ENCODE measurements at places on chromosomes 7 and 10.

GRCh38 chr10:46106410-46107255, 60.6 kb upstream of the MSMB start:
- peak; percentile 26 for DNase-seq

GRCh38 chr10:125157505-125157904, 2.9 kb downstream of the CTBP2 start:
- no peak for DNase-seq

GRCh38 chr7:42233171-42233570, 3.8 kb downstream of the GLI3 start:
- peak; percentile 31 for DNase-seq

- no peak for DNase-seq
Measured at GRCh38 chr7:96449094-96449493, 127.2 kb upstream of the SLC25A13 start.

DNA sequence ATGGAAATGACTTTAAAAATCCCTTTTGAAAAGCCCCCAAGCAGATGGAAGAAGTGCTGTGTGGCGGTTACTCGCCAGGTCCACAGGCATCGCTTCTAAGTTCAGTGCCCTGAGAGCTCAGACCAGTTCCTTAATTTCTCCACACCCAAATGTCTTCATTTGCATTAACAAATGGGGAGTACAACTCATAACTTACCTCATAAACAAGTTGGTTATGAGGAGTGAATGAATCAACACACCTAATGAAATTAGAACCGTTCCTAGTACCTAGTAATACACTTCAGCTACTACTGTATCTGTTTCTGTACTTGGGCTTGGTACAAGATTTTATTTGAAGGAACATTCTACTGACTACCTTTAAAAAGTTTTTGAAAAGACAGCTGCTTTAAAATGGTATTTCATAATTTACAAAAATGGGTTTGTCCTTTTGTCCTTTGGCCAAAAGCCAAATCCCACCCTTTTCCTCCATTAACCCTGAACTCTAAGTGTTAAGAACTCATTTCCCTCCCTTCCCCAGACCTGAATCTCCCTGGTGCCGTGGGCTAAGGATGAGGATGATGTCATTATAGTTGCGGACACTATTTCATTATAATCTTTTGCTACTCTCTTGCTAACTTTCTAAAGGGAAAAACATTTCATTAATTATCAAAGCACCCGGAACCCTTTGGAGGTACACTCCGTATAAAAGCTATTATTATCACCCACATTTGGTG, 221.5 kb upstream of the CELF2 start:
- no peak for DNase-seq

GRCh38 chr10:16952610-16953009, 135.4 kb upstream of the RSU1 start:
- DNase-seq: no peak

GRCh38 chr7:101233907-101234547, 3.6 kb downstream of the CLDN15 start:
- DNase-seq: no peak

- no peak for DNase-seq
Measured at GRCh38 chr7:4227105-4228010, 454.7 kb upstream of the FOXK1 start.

- DNase-seq: no peak
Measured at GRCh38 chr7:98681511-98681910, 64.4 kb downstream of the NPTX2 start.

DNA sequence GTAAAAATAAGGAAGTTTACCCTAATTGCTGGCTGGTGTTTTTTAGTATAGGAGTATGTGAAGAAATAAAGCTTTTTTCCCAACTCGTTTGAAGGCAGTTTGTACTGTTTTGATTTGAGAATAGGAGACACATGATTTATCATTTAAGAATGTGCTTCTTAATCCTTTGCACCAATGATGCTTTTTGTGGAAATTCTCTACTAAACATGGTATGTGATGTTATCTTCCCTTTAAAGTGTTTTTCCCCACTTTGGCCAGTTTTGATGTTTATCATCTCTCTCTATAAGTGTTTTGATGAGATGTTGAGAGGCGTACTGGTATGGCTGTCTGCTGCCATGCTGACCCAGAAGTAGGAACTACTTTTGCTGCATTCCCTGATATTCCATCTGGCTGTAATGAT, 85.1 kb downstream of the SUGCT start:
- peak; percentile 36 for DNase-seq

- DNase-seq: peak; percentile 45
Measured at GRCh38 chr7:20249920-20250319, 32.7 kb upstream of the MACC1 start.

DNA sequence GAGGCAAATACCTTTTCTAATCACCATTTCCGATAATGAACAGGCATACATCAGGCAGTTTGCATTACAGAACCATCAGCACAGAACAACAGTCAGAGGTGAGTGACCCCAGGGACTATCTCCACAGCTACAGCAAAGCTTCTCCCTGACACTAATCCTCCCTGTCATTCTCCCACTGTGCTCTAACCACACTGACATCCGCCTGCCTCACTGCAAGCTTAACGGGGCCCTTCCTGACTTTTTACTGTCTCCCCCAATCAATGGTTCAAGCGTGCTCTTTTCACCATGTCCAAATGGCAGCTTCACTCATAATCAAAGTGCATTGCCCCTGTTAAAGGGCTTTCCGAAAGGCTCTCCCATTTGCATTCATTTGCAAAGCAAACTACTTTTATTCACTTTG, 196.3 kb downstream of the DNAJC1 start:
- no peak for DNase-seq

- no peak for DNase-seq
Measured at GRCh38 chr7:45237788-45238461, 80.3 kb downstream of the RAMP3 start.

- DNase-seq: no peak
Measured at GRCh38 chr7:45057878-45058277, 30.9 kb downstream of the NACAD start.

GRCh38 chr7:34463830-34464229, 194.2 kb upstream of the NPSR1 start:
- peak; percentile 83 for DNase-seq

- no peak for DNase-seq
Measured at GRCh38 chr7:157645539-157645938, 308.7 kb downstream of the DNAJB6 start.

- DNase-seq: no peak
Measured at GRCh38 chr10:70459774-70460490, 18.5 kb upstream of the NODAL start.

DNA sequence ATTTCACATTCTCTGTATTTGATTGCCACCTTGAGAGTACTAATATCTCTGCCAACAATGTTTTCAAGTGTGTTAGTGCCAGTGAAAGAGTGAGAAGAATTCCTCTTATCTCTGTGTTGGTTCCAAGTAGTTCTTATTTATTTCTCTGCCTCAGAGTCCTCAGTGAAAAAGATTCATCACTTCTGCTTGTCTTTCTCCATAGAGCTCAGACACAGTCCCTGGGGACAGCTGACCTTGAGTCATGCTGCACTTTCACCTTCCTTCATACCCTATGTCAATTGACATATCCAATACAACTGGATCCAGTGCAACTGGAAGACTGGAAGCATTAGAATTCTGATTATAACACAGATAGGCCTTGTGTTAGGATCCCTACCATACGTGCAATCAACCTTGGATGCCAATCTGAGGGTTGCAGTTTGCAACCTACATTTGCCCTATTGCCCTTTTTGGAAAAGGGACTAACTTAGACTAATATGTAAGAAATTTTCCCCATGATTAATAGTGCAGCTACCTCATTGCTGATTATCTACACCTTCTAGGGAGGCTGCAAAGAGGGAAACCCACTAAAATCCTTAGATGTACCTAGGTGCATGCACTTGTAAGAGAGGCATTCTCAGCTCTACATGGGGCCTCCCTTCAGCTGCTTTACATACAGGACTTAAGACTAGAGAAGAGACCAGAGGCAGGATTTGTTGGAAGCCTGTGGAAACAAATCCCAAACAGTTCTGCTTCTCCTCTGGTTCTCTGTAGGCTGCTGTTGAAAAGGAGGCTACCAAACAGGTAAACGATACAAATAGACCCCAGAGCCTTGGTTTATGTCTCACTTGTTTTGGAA, 8.4 kb downstream of the IFIT2 start:
- DNase-seq: no peak

DNA sequence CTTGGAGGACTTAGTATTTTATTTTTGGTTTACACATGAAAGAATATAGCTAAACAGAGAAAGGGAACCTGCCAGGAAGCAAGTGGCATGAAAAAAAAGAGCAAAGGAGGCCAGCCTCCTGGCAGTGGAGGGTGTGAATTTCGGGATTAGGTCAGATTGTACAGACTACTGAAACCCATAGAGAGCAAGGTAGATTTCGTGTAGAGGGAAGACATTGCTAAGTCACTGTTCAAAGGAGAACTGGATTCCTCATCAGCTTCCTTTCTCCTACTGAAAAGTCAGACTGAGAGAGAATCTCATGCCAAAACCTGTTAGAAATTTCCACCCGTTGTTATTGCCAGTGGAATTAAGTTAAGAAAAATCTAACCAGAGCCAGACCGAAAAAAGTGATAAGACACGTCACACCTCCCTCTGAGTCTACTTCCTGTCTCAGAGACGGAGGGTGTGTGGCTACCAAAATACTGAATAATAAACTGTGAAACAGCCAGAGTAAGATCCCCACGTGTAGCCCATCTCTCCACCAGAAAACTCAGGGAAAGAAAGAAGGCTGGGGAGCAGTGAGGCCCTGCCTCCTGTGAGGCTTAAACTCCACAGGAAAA, 118.8 kb downstream of the SKIDA1 start:
- no peak for DNase-seq

- DNase-seq: peak; percentile 72
Measured at GRCh38 chr10:5659702-5660528, 6.5 kb downstream of the ASB13 start.

DNA sequence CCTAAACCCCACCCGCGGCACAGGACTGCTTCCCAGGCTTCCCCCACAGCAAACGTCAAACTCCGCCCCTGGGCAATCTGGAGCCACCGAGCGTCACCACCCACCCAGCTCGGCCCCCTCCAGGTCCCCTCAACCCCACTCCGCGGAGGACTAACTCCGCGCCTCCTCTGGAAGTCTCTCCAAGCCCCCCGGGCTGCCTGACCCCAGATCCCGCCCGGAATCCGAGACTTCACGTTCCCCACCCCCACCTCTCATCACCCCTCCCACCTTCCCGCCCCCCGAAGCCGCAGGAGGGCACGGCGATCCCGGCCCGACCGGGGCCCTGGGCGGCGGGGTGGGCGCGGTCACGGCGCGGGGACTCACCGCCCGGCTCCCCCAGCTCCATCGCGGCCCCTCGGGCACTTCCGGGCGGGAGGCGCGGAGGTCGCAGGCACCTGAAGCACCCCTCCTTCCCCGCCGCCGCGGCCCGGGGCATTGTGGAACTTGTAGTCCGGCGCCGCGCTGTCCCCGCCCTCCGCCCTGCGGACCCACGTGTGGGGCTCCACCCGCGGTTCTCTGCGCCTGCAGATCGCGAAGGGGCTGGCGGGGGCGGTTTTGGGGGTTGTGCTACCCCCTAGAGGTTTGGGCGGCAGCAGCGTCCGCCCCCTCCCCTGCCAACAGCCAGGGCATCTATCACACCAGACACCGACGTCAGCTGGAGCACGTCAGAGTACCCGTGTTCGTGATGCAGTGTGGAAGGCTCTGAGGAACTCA, at the start of gene TMUB1:
TSS of gene TMUB1 (minus strand) at position 423 of the 753 bp plus-strand sequence. CDS start 930 bp downstream, outside the sequence.
- peak; percentile 49 for DNase-seq

DNA sequence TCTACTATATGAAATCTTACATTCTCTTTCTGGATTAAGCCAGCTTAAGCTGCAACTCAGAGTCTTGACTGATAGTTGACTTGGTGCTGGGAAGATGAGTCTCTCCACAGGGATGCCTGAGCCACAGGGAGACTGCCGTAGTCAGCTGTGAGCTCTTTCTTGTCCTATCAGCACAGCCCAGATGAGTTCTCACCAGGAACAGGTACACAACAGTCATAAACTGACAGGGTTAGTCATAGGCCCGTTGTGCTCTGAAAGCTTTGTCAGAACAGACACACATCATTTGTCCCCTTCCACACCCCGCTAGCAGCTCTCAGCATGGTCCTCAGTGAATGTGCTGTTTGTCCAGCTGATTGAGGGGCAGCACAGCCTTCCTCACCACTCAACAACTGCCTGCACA, 221.6 kb downstream of the RPS24 start:
- peak; percentile 86 for DNase-seq

GRCh38 chr7:17932770-17933169, 7.5 kb downstream of the SNX13 start:
- DNase-seq: no peak

DNA sequence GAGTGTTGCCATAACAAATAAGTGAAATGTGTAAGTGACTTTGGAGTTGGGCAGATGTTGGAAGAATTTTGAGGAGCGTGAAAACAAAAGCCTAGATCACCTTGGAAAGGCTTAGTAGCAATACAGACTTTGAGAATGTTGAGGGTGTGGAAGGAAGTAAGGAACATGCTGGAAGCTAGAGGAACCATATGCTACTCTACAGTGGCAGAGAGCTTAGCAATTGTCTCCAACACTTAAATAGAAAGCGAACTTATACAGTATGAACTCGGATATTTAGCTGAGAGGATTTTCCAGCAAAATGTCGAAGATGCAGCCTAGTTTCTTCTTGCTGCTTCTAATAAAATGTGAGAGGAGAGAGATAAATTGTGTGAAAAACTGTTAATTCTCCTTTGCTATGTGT, 271.2 kb downstream of the ADRA2A start:
- DNase-seq: no peak

DNA sequence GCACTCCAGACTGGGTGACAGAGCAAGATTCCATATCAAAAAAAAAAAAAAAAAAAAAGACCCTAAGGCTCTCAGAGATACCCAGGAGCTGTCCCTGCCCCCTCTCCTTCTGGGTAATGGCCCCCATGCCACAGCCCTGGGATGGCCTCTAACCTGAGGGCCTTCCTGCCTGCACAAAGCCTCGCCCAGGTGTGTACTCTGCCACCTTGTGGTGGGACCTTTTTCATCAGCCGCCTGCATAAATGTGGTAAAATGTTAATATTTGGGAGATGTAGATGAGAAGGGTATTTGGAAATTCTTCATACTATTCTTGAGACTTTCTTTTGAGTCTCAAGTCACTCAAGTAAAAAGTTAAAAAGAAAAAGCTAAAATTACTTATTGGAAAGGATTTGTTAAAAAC, 46.3 kb upstream of the RNF216 start:
- peak; percentile 31 for DNase-seq

GRCh38 chr7:122438492-122438891, 133.9 kb upstream of the FEZF1 start:
- no peak for DNase-seq

GRCh38 chr10:49610458-49611165, 502 bp downstream of the SLC18A3 start:
- no peak for DNase-seq

GRCh38 chr7:92150450-92151017, 16.3 kb upstream of the CYP51A1 start:
- DNase-seq: no peak

DNA sequence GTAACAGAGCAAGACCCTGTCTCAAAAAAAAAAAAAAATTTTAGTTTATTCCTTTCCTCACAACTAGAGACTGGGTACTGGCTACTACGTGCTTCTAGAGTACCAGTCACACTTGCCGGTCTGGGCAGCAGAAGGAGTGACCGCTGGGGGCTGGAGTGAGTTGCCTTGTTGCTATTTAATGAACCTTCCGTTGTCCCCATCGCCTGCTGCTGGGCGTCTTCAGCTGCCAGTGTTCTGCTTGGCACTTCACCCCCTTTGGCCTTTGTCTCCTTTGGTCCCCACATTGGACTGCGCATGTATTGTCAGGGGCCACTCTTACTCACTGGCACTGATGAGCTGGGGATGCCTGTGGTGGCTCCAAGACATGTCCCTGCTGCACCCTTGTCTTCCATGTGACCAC, 110.6 kb downstream of the CLEC2L start:
- no peak for DNase-seq

Data from PC-3 (cell line).